ENCODE measurements at places on chromosomes 7 and 10. TPM values are rescaled to one million over a fixed set of nuclear protein-coding genes. Genes with fewer than 3 reads are reported as not detected.

Gene IFRD1
- 27.3 TPM for total RNA-seq

Gene ZYX
- 117 TPM for total RNA-seq

Gene OPN1SW
- not detected for total RNA-seq

Gene SPDYE6
- total RNA-seq: not detected

Gene UCN3
- not detected for total RNA-seq

Gene WAC
- total RNA-seq: 54.8 TPM

- DNase-seq: no peak
Observed at GRCh38 chr7:104643587-104644217, 315.3 kb downstream of the LHFPL3 start.

GRCh38 chr7:6252748-6253147, 19.7 kb downstream of the CYTH3 start:
- DNase-seq: no peak

DNA sequence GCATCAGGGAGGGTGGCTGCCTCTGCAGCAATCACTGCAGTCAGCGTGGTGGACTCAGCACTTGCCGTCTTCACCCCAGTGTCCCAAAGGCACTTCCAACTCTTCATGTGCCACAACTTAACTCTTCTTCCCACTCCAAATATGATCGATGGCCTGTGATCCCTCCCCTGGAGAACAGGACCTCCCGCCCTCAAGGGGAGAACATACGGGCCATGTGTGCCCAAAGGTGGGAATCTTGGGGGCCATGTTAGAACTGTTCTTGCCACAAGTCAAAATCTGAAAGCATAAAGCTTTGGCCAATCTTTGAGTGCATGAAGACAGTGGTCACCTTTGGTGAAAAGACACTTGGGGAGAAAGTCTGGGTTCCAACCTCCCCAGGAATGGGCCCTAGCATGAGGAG, 368.5 kb upstream of the MGMT start:
- no peak for DNase-seq

- DNase-seq: no peak
Observed at GRCh38 chr10:101779544-101780186, 3.6 kb downstream of the NPM3 start.

DNA sequence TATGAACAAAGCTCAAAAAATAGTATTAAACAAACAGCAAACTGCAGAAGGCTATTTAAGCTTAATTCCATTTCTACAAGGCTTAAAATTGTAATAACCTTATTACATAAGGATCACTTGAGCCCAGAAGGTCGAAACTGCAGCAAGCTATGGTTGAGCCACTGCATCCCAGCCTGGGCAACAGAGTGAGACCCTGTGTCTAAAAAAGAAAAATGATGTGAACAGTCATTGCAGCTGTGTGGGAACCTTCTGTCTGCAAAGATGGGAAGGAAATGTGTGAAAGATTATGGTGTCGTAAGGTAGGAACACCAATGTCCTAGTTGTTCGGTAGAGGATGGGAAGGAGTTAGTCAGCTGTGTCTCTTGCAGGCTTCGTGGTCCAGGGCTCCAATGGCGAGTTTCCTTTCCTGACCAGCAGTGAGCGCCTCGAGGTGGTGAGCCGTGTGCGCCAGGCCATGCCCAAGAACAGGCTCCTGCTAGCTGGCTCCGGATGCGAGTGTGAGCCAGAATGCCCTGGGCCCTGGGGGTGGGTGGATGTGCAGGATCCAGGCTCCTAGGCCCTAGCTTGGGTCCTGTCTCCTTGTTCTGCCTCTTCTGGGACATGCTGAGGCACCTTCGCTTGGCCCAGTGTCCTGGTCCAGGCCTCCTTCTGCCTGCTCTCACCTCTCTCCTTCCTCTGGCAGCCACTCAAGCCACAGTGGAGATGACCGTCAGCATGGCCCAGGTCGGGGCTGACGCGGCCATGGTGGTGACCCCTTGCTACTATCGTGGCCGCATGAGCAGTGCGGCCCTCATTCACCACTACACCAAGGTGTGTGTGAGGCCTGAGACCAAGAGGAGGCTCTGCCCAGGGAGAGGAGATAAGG, 9.1 kb downstream of the C10orf62 start:
- DNase-seq: no peak

- DNase-seq: no peak
Observed at GRCh38 chr7:42479816-42480633, 243.0 kb upstream of the GLI3 start.

GRCh38 chr10:58588673-58589265, 76.1 kb downstream of the BICC1 start:
- DNase-seq: no peak

DNA sequence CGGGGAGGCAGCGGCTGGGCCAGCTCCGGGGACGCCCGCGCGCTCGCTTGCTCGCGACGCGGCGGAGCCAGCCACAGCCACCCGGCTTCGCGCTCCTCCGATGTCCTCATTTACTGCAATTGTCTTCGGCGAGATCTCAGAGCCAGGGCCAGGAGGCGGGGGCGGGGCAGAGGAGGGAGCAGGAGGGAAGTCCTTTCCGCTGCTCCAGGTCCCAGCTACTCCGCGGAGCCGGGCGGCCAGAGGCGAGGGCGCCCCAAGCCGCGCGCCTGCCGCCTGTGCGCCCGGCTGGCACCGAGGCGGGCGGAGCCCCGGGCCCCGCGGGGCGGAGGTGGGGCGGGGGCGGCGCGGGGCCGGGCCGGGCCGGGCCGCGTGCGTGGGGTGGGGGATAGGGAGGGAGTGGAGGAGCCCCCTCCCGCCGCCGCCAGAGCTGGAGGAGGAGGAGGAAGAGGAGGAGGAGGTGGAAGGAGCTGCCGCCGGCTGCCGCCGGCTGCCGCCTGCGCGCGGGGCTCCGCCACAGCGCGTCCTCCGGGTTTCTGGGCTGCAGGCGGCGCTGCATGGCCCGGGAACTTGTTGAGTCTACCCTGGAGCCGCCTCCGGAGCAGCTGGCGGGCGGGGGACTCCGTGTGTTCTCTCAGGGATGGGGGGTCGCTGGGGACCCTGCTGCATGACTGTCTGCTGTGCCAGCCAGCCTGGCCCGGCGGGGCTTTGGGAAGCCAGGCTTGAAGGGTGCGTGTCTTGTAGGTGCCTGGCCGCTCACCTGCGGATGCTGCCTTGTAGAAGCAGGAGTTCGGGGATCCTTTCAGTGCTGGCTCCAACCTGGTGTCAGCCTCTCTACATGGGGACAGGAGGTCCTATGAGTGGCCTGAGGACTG, at the start of gene INSYN2A:
TSS of gene INSYN2A (minus strand) at position 310 of the 872 bp plus-strand sequence. CDS start 20,196 bp downstream, outside the sequence.
- no peak for DNase-seq
